ENCODE measurements at places on chromosomes 16 and 17. TPM values are rescaled to one million over a fixed set of nuclear protein-coding genes. Genes with fewer than 3 reads are reported as not detected.

DNA sequence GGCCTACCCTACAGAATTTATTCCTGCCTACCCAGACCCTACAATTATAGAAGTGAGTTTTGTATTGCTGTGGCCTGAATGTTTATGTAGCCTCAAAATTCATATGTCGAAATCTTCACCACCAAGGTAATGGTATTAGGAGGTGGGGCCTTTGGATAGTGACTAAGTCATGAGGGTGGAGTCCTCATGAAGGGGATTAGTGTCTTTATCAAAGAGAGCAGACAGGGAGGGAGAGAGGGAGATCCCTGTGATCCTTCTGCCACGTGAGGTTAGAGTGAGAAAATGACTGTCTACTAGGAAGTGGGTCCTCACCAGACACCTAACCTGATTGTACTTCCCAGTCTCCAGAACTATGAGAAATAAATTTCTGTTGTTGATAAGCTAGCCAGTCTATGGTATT is 981 bp upstream of the DUXB start:
- no peak for DNase-seq

DNA sequence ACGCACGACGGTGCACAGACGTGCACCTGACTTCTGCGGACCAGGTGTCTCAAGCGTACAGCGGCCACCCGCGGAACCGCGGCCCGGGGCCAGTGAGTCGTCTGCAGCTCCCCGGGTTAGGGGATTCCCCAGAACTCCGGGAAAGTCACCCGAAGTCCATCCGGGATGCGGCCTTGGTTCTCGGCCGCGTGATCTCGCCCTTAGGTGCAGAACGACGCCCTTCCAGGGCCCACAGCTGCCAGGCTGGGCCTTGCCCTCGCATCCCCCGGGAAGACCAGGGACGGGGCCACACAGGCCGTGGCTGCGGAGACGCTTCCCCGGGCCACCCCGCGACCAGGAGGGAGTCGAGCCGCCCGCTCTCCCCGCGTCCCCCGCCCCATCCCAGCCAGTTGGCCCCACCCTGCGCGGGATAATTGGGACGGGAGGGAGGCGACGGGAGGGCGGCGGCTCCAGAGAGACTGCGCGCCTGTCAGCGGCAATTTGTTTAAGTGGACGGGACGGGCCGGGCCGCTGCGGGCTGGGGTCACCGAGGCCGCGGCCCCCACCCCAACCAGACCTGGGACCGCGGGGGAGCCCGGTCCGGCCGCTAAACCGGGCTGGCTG is 3.6 kb upstream of the TBX2 start:
- DNase-seq = no peak

The OR1A1 gene
- not detected for polyA plus RNA-seq

The TMEM92 gene
- 1.2 TPM for polyA plus RNA-seq

The WBP2 gene
- 54.5 TPM for polyA plus RNA-seq
